ENCODE measurements at places on chromosomes 2 and 18. TPM values are rescaled to one million over a fixed set of nuclear protein-coding genes. Genes with fewer than 3 reads are reported as not detected.

- no peaks in the 10 kb centered on the region for H3K27me3 ChIP-seq
- peaks cover 4% of the 10 kb centered on the region for H3K36me3 ChIP-seq
- no peak overlapping the region for H3K27ac ChIP-seq
- no peaks in the 10 kb centered on the region for H3K4me1 ChIP-seq
- no peak for DNase-seq
Measured at GRCh38 chr2:84460670-84461069, 1.6 kb upstream of the SUCLG1 start.

C1D gene
- 16.5 TPM for total RNA-seq

CCDC141 gene
- total RNA-seq: 1.0 TPM

- H3K4me1 ChIP-seq: no peaks in the 10 kb centered on the region
- H3K36me3 ChIP-seq: no peaks in the 10 kb centered on the region
- no peak overlapping the region for H3K4me3 ChIP-seq
- H3K27me3 ChIP-seq: no peaks in the 10 kb centered on the region
- no peak for DNase-seq
Measured at GRCh38 chr2:19574778-19575260, 216.4 kb upstream of the OSR1 start.

GRCh38 chr18:60978338-60978737 is 354.9 kb upstream of the CDH20 start:
- H3K4me3 ChIP-seq: no peak overlapping the region
- no peak for DNase-seq
- peaks cover 3% of the 10 kb centered on the region for H3K36me3 ChIP-seq
- no peaks in the 10 kb centered on the region for H3K4me1 ChIP-seq

Measured in H9 (cell line).